GM19239 (cell line): ENCODE measurements at places on chromosomes 13 and 19.

- DNase-seq: no peak
Observed at GRCh38 chr13:43180837-43181236, 157.5 kb downstream of the DNAJC15 start.

DNA sequence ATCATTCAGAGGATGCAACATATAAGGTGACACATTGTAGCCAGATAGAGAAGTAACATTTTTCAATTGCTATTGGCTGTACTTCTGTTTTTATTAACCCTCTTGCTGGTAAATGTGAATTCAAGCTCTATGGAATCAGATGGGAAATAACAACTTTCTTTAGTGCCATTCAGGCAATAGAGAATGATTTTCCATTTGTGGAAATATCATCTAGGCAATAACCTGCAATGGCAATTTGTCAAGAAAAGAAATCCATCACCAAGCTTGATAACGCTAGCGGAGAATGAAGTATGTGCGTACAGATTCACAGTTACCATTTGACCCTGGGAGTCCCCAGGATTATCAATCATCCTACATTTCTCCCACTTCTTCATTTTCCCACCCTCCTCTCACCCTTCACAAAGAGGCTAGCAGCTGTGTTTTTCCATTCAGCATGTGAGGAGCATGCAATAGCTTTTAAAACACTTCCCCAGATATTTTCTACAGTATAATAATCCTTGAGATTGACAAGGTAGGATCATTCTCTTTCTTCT is 569.7 kb upstream of the KLF12 start:
- no peak for DNase-seq

DNA sequence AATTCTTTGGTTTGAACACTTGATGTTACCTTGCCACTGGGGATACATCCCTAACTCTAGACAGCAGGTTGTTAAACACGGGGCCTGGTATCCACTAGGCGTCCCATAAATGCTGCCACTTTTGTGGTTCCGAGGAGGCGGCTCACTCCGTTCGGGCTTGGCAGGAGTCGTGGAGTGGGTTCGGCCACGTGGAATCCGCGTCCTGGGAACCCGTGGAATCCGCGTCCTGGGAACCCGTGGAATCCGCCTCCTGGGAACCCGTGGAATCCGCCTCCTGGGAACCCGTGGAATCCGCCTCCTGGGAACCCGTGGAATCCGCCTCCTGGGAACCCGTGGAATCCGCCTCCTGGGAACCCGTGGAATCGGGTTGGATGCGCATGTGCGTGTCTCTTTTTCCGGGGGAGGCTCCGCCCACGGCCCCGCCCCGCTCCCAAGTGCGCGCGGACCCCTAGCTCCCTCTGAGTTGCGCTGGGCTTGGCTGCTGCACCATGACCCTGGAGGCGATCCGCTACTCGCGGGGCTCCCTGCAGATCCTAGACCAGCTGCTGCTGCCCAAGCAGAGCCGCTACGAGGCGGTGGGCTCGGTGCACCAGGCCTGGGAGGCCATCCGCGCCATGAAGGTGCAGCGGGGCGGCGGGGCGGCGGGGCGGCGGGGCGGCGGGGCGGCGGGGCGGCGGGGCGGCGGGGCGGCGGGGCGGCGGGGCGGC is at the start of gene MRI1:
Gene MRI1, plus strand, starts transcription at position 422 of the 707 bp plus-strand sequence. Its CDS starts 67 bp downstream, at position 489.
- DNase-seq: peak; percentile 99

DNA sequence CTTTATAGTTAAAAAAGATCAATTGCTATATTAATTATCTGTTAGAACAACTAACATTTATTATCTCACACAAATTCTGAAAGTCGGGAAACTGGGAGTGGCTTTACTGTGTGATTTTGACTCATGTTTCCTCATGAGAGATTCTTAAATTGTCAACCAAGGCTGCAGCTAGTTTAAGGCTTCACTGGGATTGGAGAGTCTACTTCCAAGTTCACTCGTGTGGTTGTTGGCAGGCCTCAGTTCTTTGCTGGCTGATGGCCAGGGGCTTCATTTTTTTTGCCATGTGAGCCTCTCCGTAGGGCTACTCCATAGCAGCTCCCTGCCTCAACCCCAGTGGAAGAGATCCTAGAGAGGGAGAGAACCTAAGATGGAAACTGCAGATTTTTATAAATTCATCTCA is 24.5 kb upstream of the LPAR6 start:
- DNase-seq: no peak

DNA sequence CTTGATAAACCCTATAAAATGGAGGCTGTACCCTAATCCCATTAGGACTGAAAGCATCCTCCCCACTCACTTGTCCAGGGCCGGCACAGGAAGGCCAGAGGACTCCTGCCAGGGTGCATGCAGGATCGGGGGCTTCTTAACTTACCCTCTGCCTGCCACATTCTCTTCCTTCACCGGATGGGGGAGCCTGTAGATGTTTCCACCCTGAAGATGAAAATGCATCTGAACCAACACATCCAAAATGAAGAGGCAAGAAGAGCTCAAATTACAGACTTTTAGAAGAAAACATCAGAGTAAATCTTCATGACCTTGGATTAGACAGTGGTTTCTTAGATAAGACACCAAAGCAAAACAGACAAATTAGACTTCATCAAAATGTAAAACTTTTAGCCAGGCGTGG is 25.9 kb upstream of the NAPA start:
- no peak for DNase-seq

DNA sequence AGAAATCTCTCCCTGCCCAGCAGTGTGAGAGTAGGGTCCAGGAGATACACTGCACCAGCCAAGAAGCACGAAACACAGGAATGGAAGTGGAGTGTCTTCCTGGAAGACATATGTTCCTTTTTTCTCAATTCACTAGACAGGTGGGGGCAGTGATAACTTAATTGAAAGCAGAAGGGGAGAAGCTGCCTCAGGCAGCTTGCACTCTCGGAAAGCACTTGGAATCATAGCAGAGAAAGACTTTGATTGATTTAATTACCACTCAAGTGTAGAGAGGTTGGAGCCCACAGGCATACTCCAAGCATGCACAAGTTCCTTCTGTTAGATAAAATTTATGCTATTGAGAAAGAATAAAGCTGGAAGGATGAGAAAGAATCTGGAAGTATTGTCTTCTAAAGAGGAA is 249.4 kb downstream of the SLITRK6 start:
- DNase-seq: no peak

DNA sequence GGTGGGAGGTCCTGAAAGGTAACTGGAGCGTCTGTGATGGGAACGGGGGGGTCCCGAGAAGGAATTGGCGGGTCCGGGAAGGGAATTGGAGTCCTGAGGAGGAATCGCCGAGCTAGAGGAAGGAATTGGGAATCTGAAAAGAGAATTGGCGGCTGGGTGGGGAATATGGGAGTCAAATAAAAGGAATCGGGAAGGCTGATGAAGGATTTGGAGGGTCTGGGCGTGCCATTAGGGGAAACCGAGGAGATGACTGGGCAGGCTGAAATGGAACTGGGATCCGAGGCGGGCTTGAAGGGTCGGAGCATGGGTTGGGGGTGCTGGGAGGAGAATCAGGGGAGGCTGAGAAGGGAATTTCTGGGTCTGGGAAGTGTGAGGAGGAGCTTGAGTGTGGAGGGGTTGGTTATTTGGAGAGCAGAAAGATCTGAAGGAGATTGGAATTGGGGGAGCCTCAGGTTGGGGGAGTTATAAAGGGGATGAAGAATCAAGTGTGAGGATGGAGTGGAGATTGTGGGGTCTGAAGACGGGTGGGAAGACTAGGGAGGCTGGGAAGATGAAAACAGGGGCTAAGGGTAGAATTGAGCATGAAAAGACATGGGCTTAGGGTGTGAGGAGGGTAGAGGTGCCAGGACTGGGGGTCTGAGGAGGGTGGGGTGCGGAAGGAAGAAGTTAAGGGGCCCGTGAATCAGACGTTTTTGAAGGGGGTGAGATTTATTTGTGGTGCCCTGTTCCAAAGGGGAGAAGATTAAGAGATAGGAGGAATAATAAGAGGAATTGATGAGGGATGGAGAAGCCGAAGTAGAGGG is 718 bp downstream of the ACTN4 start:
- no peak for DNase-seq

- no peak for DNase-seq
Observed at GRCh38 chr13:79190932-79191331, 215.1 kb downstream of the RBM26 start.

GRCh38 chr19:51099047-51099382 is 9.2 kb downstream of the CTU1 start:
- no peak for DNase-seq
